Left kidney (tissue), 8 donors: ENCODE measurements at places on chromosomes 5 and 9.

DNA sequence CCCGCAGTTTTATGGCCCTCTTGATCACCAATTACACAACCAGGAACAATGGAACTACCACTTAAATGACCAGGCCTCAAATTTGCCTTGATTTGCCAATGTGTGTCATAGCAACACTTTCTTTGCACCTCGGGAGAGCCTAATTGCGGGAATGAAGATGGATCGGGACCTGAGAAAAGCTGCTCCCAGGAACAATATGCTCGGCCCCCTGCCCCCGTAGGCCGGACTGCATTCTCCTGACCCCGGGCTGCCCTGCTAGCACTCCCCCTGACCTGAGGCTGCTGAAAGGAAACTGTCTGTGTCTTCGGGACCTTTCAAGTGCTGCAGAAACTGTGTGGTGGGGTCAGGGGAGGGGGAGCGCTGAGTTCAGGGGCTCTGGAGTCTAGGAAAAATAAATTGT, 294.3 kb upstream of the IRX1 start:
- no peak for DNase-seq

DNA sequence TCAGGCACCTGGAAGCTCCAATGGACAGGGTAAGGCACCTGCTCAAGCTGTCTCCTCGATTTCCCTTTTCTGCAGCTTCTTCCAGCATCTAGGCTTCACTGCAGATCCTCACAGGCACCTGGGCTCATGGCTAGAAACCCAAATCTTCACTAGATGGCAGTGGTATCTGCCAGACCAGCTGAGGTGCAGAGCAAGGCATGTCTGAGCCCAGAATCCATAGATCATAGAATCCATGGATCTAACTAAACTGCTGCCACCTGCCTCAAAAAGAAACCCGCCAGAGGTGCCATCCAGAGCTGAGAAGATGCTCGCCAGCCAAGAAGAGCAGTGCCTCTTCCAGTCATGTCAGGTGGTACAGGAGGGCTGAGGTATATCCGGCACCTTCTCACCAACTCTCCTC, 6.9 kb downstream of the SHC3 start:
- DNase-seq: no peak

- no peak for DNase-seq
Observed at GRCh38 chr9:72396247-72397091, 31.5 kb upstream of the ZFAND5 start.

DNA sequence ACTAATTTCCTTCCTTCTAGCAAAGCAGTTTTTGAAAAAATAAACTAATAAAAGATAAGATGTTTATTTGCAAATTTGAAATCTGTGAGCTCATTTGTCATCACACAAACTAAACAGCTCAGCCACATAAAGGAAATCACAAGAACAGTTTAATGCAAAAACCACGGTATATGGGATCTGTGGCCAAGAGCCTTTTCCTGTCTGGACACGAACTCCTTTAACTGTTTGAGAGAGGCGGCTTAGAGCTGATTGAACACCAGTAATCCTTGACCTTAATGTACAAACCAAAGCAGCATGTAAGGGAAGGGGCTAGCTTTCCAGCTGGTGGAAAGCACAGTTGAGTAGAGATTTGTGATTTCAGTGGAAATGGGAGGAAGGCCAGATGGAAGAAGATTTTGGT, 66.3 kb upstream of the SPINK5 start:
- no peak for DNase-seq

DNA sequence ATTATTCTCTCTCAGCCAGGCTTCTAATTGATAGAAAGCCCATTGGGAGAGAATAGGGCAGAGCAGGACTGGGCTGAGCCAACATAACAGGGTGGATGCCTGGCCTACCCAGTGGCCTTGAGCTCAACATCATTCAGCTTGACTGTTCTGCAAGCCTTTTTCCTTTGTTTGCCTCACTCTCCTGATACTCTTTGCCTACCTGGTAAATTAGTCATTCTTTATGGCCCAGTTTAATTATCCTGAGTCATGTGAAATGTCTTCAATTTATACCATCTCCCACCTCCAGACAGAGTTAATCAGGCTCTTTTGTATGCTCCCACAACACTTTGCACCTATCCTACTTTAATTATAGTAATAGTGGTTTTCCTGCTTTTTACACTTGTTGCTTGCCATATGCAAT, 13.6 kb downstream of the GLRA1 start:
- DNase-seq: no peak

- no peak for DNase-seq
Observed at GRCh38 chr5:96796434-96796833, 11.3 kb downstream of the ERAP1 start.
